ENCODE measurements at places on chromosomes 6 and 20.

- peak; percentile 36 for DNase-seq
These were observed 1.1 kb downstream of the GJA10 start for GRCh38 chr6:89895276-89895874.

- DNase-seq: no peak
These were observed 173.6 kb downstream of the SASH1 start for GRCh38 chr6:148516217-148516616.

GRCh38 chr6:15250187-15251168 is 4.6 kb downstream of the JARID2 start:
- no peak for DNase-seq

GRCh38 chr6:29976253-29976587 is 33.9 kb downstream of the HLA-A start:
- DNase-seq: no peak

GRCh38 chr6:56378507-56378906 is 131.1 kb upstream of the COL21A1 start:
- no peak for DNase-seq

- DNase-seq: no peak
These were observed 134.5 kb downstream of the VEGFA start for GRCh38 chr6:43904311-43905123.

DNA sequence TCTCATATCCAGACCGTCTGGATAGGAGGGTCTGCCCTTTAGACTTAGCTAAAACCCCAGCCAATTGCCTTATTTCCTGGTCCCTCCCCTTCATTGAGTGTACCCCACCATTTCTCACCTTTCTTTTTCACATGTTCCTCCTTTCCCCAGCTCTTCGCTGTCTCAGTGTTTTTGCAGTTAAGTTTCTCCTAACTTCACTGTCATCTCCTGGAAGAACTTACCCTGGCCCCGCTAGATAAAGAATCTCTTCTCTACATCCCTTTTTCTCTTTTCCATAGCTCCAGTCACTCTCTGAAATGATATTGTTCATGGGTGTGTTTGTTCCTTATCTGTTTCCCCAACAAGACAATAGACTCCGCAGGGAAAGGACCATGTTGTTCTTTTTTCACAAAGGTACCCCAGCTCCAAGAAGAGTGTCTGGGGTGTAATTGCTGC is 208.8 kb downstream of the TSHZ2 start:
- no peak for DNase-seq

- DNase-seq: no peak
These were observed 16.1 kb upstream of the FOXO3 start for GRCh38 chr6:108544606-108545005.

GRCh38 chr6:18203786-18204185 is 48.6 kb downstream of the KDM1B start:
- DNase-seq: no peak

DNA sequence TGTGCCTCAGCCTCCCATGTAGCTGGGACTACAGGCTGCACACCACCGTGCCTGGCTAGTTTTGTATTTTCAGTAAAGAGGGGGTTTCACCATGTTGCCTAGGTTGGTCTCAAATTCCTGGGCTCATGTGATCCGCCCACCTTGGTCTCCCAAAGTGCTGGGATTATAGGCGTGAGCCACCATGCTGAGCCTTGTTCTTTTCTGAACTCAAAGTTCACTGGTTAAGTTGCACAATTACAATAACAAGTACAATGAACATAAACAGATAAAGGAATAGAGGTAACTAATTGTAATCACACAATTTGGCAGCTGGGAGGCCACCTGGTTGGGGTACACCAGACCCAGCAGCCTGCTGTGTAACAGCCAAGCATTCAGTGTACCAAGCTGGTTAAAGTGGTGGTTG is 6.7 kb downstream of the NUDT3 start:
- no peak for DNase-seq

- DNase-seq: no peak
These were observed 62.6 kb downstream of the SRC start for GRCh38 chr20:37408302-37409193.

DNA sequence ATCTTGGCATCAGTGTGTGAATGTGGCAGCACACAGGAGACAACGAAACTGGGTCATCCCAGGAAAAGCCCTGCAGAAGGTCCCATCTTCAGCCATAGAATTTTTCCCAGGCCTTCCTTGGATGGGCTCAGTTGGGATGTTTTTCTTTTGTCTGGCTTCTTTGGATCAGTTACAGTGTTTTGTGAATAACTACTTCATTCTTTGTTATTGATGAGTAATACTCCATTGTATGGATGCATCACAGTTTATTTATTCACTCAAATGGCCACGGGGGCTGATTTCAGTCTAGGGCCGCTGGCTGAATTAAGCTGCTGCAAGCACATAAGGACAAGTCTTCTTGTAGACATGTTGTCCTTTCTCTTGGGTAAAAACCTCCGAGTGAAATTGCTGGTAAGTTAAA is 81.3 kb upstream of the CD93 start:
- no peak for DNase-seq

DNA sequence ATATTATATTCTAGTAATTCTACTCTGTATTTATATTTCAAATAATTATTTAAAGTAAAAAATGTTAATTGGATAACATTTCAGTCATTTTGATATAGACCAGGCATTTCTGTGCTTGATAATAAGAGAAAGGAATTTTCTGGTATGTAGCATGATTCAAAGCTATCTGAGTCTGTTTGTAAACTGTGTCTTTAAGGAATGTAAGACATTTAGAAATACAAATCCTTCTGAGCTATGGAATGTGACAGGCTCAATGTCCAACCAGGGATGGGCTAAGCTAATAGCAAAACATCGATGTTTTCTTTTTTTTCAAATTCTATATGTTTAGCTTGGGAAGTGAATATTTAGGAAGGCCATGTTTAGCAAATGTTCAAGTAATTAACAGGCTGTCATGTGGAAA is 41.5 kb upstream of the FAM83B start:
- no peak for DNase-seq

- DNase-seq: no peak
These were observed 37.1 kb downstream of the PROKR2 start for GRCh38 chr20:5279661-5280060.

GRCh38 chr6:12148317-12148801 is 136.2 kb downstream of the HIVEP1 start:
- DNase-seq: no peak

GRCh38 chr6:5506597-5506996 is 245.3 kb downstream of the FARS2 start:
- DNase-seq: no peak

DNA sequence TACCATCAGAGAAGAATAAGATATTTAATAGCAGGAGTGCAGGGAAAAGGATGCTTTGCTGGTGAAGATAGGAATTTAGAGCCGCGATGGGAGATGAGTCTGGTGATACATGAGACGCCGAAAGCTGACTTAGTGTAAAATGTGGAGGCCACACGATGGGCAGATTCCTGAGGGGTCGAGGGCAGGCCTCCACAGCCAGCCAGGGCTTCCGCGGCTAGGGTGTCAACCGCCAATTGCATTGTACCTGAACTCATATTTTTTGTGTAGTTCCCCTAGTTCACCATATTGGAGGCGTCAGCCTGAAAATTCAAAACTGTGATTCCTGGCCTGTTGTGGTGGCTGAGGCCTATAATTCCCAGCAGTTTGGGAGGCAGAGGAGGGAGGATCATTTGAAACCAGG is 8.5 kb downstream of the ETV7 start:
- no peak for DNase-seq

DNA sequence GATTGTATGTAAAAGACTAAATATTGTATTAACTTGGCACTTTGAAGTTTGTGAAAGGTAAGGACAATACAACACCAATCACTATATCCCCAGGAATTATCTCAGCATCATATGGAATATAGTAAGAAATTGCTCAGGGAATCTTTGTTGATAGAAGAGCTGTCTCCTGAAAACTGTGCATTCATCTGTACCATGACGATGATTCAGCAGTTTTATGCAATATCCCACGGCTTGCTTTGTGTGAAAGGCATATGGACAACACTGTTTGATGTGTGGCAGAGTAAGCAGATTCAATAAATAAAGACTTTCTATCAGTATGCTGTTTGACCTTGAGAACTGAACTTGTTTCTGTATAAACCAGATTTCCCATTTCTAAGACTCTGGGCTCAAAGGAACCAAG is 147.5 kb upstream of the PLN start:
- no peak for DNase-seq

DNA sequence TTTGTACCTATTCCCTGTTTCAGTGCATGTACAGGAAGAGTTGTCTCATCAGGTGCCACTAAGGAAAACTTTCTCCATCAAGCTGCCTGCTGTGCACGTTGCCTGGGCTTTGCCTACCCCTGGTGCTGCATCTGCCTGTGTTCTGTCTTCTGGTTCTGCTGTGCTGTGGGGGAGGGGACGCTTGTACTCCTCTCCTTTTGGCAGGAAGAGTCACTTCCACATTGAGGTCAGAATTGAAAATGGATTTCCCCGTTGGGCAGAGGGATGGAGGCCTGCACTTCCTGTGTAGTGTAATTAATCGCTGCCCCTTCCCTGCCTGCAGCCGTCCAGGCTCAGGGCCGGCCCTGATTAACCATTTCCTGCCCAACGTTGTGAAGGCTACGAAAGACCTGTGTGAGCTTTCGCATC is 153.3 kb downstream of the SCML4 start:
- peak; percentile 63 for DNase-seq

- DNase-seq: no peak
These were observed 94.1 kb downstream of the YTHDF1 start for GRCh38 chr20:63121749-63122405.

GRCh38 chr6:150336299-150336698 is 32.5 kb upstream of the IYD start:
- DNase-seq: peak; percentile 70

DNA sequence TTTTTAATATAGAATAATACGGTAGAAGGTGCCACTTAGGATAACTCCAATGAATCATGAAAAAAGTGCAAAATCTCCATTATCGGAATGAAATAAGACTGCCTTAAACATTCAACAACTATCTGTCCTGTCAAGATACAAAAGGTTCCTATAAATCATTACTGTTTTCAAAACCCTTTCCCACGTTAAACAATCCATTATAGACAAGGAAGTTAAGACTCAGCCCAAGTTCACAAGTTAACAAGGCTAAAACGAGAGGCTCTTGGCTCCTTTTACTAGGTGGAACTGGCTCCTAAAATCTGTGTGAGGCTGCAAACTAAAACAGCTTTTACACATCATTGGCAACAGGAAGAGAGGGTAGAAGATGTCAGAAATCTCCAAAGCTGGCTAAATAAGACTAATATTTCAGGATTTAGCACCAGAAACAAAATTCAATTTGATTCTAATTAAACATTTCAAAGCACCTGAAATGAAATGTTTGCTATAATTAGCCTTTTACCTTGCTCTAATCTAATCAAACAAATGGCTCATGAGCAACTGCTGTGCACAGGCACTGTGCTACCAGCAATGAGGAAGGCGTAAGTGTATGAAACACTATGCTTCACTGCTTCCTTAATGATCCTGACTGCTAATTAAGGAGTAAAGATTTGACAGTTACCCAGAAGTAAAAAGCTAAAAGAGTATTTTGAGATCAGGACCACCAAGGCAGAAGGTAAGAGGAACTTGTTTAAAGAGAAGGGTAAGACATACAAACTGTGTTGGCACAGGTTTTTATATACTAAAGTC is 109.7 kb downstream of the DST start:
- no peak for DNase-seq
